ENCODE measurements at places on chromosomes 12 and 14. TPM values are rescaled to one million over a fixed set of nuclear protein-coding genes. Genes with fewer than 3 reads are reported as not detected.

The ESPL1 gene
- total RNA-seq, result not detected

The PRPH gene
- total RNA-seq, result not detected

The MYH6 gene
- total RNA-seq, result 0.26 TPM

The PIK3C2G gene
- 2.9 TPM for total RNA-seq

The SLC7A7 gene
- total RNA-seq, result 6.9 TPM

The DPPA3 gene
- not detected for total RNA-seq
